CD4-positive, alpha-beta T cell treated with Interferon gamma for 1 hour (primary cell): ENCODE measurements at places on chromosomes 7 and 10.
A peak's percentile ranks its signal among the peaks of the same experiment; 100 is the strongest.

DNA sequence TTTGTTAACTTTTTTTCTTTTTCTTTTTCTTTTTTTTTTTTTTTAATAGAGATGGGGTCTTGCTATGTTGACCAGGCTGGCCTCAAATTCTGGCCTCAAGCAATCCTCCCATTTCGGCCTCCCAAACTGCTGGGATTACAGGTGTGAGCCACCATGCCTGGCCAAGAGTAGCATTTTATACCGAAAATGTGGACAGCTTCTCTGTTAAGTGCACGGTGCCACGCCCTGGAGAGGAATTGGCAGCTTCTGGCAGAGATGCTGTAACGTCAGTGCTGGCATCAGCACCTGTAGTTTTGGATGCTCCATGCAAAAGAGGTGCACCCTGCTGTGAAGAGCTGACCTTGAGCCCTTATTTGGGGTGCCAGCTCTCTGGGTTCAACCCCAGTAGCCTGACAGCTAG is 18.2 kb downstream of the IL15RA start:
- no peak for DNase-seq

DNA sequence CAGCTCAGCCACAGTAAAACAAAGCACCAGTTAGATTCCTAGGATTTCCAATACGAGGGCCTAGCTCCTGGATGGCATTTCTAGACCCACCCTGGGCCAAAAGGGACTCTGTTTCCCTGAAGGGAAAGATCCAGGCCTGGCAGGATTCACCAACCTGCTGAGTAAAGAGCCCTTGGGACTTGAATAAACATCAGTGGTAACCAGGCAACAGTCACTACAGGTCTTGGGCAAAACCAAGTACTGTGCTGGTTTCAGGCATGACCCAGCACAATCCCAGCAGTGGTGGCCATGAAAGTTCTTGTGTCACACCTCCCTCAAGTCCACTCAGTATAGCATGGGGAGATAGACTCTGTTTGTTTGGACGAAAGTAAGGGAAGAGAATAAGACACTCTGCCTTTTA is 31.0 kb upstream of the STARD3NL start:
- no peak for DNase-seq

- no peak for DNase-seq
These were observed 13.9 kb downstream of the ARHGAP19 start for GRCh38 chr10:97278491-97278989.

DNA sequence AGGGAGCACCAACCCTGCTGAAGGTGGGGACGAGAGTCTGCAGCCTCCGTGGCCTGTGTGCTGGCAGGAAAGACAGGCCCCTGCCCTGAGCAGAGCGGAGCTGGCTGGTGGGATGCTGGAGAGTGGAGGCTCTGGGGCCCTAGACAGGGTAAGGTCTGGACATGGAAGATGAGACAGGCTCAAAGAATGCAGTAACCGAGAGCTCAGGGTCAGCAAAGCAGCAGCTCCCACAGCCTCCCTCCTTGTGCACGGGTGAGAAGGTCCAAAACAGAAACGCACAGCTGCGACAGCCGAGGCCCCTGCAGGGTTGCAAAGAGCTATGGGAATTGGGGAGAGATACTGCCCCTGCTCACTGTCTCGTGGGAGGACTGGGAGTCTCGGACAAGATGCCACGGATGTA is 80.5 kb downstream of the TNS3 start:
- DNase-seq: no peak

GRCh38 chr10:62996516-62996915 is 136.6 kb upstream of the NRBF2 start:
- no peak for DNase-seq

GRCh38 chr7:127347567-127348246 is 44.8 kb downstream of the ZNF800 start:
- DNase-seq: peak; percentile 68

GRCh38 chr10:69073026-69073425 is 14.9 kb upstream of the SRGN start:
- no peak for DNase-seq

DNA sequence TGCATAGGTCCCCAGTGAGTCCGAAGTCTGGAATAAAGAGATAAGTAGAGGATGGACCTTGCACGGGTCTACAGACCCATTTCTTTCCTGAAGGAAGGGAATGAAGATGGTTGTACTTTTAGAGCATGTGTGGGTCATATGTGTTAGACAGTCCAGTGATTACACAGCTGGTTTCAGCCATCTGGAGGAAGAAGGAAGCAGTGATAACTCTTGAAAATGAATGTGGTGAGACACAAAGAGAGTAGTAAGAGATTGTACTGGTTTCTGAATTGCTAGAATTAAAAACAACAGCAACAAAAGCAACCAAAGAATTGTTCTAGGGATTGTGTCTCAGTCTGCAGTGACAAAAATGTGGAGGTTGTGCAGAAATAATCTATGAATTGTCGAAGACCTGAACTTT is 258.9 kb downstream of the SUGCT start:
- no peak for DNase-seq
